ENCODE measurements at places on chromosomes 3 and 15. TPM values are rescaled to one million over a fixed set of nuclear protein-coding genes. Genes with fewer than 3 reads are reported as not detected.
A peak's percentile ranks its signal among the peaks of the same experiment; 100 is the strongest.

- H3K27me3 ChIP-seq: no peaks in the 10 kb centered on the region
- no peaks in the 10 kb centered on the region for H3K4me1 ChIP-seq
- no peak for DNase-seq
- no peak overlapping the region for H3K27ac ChIP-seq
These were observed 854.1 kb downstream of the ROBO1 start for GRCh38 chr3:78913711-78914110.

- peaks cover 62% of the 10 kb centered on the region for H3K4me1 ChIP-seq
- peak; percentile 93 for DNase-seq
- H3K27ac ChIP-seq: peak overlapping the region; percentile 85
- H3K36me3 ChIP-seq: no peaks in the 10 kb centered on the region
- H3K27me3 ChIP-seq: no peaks in the 10 kb centered on the region
- peak overlapping the region; percentile 39 for H3K4me3 ChIP-seq
These were observed 141.9 kb downstream of the PGPEP1L start for GRCh38 chr15:98865397-98866339.

- H3K27me3 ChIP-seq: no peaks in the 10 kb centered on the region
- no peak overlapping the region for H3K4me3 ChIP-seq
- DNase-seq: no peak
- no peaks in the 10 kb centered on the region for H3K36me3 ChIP-seq
These were observed 1044.2 kb downstream of the AGBL1 start for GRCh38 chr15:87123676-87124382.

GRCh38 chr3:65436580-65436979 lies 602.1 kb downstream of the MAGI1 start:
- no peak overlapping the region for H3K4me3 ChIP-seq
- no peaks in the 10 kb centered on the region for H3K27me3 ChIP-seq
- peaks cover 4% of the 10 kb centered on the region for H3K4me1 ChIP-seq
- H3K27ac ChIP-seq: no peak overlapping the region

DNA sequence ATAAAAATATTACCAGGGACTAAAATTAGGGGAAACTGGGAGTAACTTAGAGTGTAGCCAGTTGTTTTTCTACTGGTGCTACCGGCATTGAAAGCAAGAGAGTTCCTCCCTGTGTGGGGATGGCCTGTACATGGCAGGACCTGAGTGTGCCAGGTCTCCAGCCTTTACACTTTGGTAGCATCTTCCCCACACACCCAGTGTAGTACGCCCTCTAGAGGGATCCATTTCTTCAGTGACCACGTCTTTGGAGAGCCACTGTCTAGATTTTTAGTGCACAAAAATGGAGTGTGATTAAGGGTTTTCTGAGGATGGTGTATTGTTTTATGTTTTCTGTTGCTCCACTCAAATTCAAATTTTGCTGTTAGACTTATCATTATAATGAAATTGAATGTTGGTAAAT lies 507.0 kb upstream of the TPRG1 start:
- H3K4me1 ChIP-seq: no peaks in the 10 kb centered on the region
- H3K27ac ChIP-seq: no peak overlapping the region
- no peaks in the 10 kb centered on the region for H3K36me3 ChIP-seq
- H3K27me3 ChIP-seq: no peaks in the 10 kb centered on the region
- DNase-seq: no peak

DNA sequence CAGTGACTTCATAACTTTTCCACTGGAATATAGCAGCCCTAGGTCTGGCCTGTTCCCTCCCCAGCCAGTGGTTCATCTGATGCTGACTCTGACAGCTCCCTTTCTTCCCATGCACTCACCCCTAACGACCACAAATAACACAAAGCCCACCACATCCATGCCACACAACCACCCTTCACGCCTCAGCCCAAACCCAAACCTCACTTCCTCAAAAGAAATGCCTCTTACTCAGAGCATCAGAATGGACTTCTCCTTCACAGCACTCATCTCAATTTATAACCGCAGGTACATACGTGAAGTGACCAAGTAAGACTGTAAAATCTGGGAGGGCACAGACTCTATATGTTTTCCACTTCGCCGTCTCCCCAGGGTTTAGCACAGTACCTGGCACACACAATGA lies 1.1 kb downstream of the RBSN start:
- H3K36me3 ChIP-seq: peaks cover 28% of the 10 kb centered on the region
- no peak for DNase-seq
- peak overlapping the region; percentile 94 for H3K27ac ChIP-seq
- H3K4me3 ChIP-seq: peak overlapping the region; percentile 84
- H3K27me3 ChIP-seq: no peaks in the 10 kb centered on the region

DNA sequence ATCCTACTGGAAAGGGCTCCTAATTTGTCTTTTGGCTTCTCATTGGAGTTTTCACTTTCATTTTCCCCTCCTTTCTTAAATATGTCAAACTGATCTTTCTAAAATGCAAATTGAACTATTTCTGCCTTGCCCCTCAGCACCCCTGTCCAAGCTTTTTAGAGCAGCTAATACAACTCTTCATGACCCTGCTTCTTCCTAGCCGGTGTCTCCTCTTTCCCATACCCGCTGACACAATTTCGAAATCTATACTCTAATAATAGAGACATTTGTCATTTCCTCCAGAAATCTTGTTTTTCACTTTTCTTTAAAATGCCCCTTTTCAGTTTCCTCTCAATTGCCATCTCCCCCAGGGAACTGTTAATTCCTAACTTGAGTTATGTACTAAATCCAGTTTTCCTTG lies 2.9 kb upstream of the EPHA3 start:
- H3K27ac ChIP-seq: no peak overlapping the region
- no peak overlapping the region for H3K4me3 ChIP-seq
- no peaks in the 10 kb centered on the region for H3K36me3 ChIP-seq
- H3K4me1 ChIP-seq: no peaks in the 10 kb centered on the region
- H3K27me3 ChIP-seq: no peaks in the 10 kb centered on the region

GRCh38 chr3:126416943-126417342 lies 22.2 kb downstream of the CFAP100 start:
- no peak overlapping the region for H3K4me3 ChIP-seq
- no peaks in the 10 kb centered on the region for H3K4me1 ChIP-seq
- H3K27ac ChIP-seq: no peak overlapping the region
- H3K27me3 ChIP-seq: peaks cover 22% of the 10 kb centered on the region
- H3K36me3 ChIP-seq: no peaks in the 10 kb centered on the region
- DNase-seq: no peak

- no peaks in the 10 kb centered on the region for H3K4me1 ChIP-seq
- no peak for DNase-seq
- H3K36me3 ChIP-seq: no peaks in the 10 kb centered on the region
- no peaks in the 10 kb centered on the region for H3K27me3 ChIP-seq
- H3K4me3 ChIP-seq: no peak overlapping the region
- H3K27ac ChIP-seq: no peak overlapping the region
These were observed 51.7 kb upstream of the COL8A1 start for GRCh38 chr3:99586701-99587100.

DNA sequence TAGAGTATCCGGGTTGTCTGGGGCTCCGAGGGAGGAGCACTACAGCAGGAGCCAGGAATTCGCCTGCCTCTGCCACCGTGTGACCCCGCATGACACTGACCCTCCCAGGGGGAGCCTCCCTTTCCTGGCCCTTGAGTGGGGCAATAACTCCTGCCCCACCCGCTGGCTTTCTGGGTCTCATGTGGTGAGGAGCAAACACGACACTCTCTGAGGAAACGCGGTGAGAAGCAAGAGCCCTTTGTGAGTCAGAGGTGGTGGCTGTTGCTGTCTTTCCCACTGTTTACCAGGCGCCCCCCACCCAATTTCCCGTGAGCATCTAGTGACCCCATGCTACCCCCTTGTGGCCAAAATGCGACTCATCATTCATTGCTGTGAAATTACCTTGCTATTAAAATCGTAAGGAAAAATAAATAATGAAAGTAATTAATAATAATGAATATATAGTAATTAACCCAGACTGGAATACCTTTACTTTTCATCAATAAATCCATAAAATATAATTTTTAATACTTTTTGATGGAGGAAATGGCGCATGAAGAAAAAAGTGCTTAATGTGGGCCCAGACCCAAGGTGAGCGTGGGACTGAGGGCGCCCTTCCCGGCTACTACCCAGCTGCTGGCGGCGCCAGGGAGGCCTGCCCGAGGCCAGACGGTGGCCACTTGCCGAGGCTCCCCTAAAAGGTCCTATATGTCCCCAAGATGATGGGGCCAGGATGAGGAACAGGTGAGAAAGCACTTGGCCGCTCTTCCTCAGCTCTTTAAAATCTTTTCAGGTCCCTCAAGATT lies 29.3 kb downstream of the CCNL1 start:
- no peaks in the 10 kb centered on the region for H3K36me3 ChIP-seq
- H3K27ac ChIP-seq: peak overlapping the region; percentile 87
- no peak overlapping the region for H3K4me3 ChIP-seq
- no peaks in the 10 kb centered on the region for H3K27me3 ChIP-seq
- peaks cover 14% of the 10 kb centered on the region for H3K4me1 ChIP-seq

- H3K4me1 ChIP-seq: peaks cover 23% of the 10 kb centered on the region
- DNase-seq: no peak
- H3K36me3 ChIP-seq: no peaks in the 10 kb centered on the region
- no peaks in the 10 kb centered on the region for H3K27me3 ChIP-seq
- H3K4me3 ChIP-seq: no peak overlapping the region
These were observed 304.5 kb upstream of the SATB1 start for GRCh38 chr3:18729671-18730070.

DNA sequence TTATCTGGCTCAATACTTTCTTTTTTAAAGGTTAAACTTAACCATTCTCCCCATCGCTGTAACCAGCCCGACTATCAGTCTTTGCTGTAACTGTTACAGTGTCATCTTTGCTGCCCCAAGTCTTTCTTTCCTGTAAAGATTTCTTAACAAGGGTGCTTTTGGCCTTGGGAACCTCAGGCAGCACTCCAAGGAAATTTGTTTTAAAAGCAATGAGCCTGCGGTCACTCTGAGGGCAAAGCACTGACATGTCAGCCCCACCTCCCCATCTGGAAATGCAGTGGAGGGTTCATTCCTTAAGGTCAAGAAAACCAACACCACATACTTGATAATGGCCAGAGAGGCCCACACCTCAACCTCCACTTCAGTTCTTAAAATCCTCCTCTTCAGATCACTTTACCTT lies 3.2 kb downstream of the TRANK1 start:
- H3K4me3 ChIP-seq: no peak overlapping the region
- H3K4me1 ChIP-seq: no peaks in the 10 kb centered on the region

- no peak overlapping the region for H3K27ac ChIP-seq
- no peaks in the 10 kb centered on the region for H3K4me1 ChIP-seq
- no peak for DNase-seq
- no peak overlapping the region for H3K4me3 ChIP-seq
- no peaks in the 10 kb centered on the region for H3K27me3 ChIP-seq
These were observed 122.9 kb downstream of the ARRDC4 start for GRCh38 chr15:98083203-98083910.

DNA sequence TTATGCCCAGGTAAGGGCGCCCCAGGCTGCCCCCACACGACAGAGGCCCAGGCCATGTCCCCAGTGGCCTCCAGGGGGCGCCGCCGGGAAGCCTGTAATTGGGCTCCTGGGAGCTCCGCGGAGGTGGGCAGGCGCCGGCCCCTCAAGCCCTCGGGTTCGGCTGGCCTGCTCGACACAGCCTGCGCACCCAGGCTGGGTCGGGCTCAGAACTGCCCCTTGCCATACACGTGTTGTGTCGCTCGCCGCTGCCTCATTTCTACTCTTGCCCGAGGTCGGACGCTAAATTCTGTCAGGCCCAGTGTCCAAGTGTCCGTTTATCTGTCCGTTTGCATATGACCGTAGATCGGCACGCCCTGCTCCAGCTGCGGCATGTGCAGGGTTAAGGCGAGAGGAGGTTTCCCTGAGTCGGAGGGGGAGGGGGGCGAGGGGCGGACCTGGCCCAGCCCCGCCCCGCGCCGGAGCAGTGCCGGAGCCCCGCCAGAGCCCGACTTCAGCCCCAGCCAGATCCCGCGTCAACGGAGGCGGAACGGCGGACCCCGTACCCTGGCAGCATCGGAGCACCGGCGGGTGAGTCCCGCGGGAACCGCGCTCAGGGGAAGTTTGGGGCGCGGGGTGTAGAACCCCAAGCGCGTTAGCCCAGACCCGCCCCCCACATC lies at the start of gene KLHDC8B:
Gene KLHDC8B (plus strand): TSS at position 480 of the 656 bp plus-strand sequence. CDS start 1,172 bp downstream, outside the sequence.
- H3K36me3 ChIP-seq: peaks cover 16% of the 10 kb centered on the region
- H3K4me3 ChIP-seq: peak within 1 kb of the TSS; percentile 50
- H3K27me3 ChIP-seq: no peaks in the 10 kb centered on the region
- H3K4me1 ChIP-seq: peaks cover 59% of the 10 kb centered on the region
- peak within 1 kb of the TSS; percentile 74 for H3K27ac ChIP-seq
- DNase-seq: peak; percentile 95

GRCh38 chr15:84099181-84099580 lies 136.4 kb upstream of the GOLGA6L4 start:
- H3K27me3 ChIP-seq: no peaks in the 10 kb centered on the region
- H3K27ac ChIP-seq: no peak overlapping the region
- H3K36me3 ChIP-seq: no peaks in the 10 kb centered on the region
- no peak for DNase-seq
- H3K4me1 ChIP-seq: peaks cover 6% of the 10 kb centered on the region

- no peak overlapping the region for H3K27ac ChIP-seq
- H3K4me3 ChIP-seq: no peak overlapping the region
- no peaks in the 10 kb centered on the region for H3K27me3 ChIP-seq
- no peak for DNase-seq
- H3K4me1 ChIP-seq: no peaks in the 10 kb centered on the region
- H3K36me3 ChIP-seq: no peaks in the 10 kb centered on the region
These were observed 76.3 kb upstream of the SLCO2A1 start for GRCh38 chr3:134105876-134106556.

GRCh38 chr3:171266034-171266739 lies 194.0 kb downstream of the TNIK start:
- H3K4me1 ChIP-seq: peaks cover 11% of the 10 kb centered on the region
- no peak for DNase-seq
- H3K36me3 ChIP-seq: no peaks in the 10 kb centered on the region

- no peak overlapping the region for H3K27ac ChIP-seq
- no peaks in the 10 kb centered on the region for H3K36me3 ChIP-seq
- H3K27me3 ChIP-seq: no peaks in the 10 kb centered on the region
These were observed 97.1 kb upstream of the SPATA16 start for GRCh38 chr3:173238091-173238490.

GRCh38 chr3:127524296-127524896 lies 66.1 kb downstream of the TPRA1 start:
- no peaks in the 10 kb centered on the region for H3K27me3 ChIP-seq
- H3K36me3 ChIP-seq: no peaks in the 10 kb centered on the region
- DNase-seq: no peak
- H3K4me3 ChIP-seq: no peak overlapping the region

APBA2 gene
- 15.5 TPM for total RNA-seq

ALG1L2 gene
- total RNA-seq: 2.0 TPM

GPR87 gene
- total RNA-seq: not detected

NME9 gene
- 4.1 TPM for total RNA-seq

HDAC11 gene
- 11.2 TPM for total RNA-seq

C3orf20 gene
- 0.17 TPM for total RNA-seq

CCR8 gene
- total RNA-seq: 2.1 TPM

SLC12A1 gene
- not detected for total RNA-seq

SSUH2 gene
- 3.5 TPM for total RNA-seq

GRK7 gene
- not detected for total RNA-seq

P2RY12 gene
- total RNA-seq: 7.3 TPM

ELL3 gene
- 3.0 TPM for total RNA-seq
